ENCODE measurements at places on chromosomes 16 and 17.

DNA sequence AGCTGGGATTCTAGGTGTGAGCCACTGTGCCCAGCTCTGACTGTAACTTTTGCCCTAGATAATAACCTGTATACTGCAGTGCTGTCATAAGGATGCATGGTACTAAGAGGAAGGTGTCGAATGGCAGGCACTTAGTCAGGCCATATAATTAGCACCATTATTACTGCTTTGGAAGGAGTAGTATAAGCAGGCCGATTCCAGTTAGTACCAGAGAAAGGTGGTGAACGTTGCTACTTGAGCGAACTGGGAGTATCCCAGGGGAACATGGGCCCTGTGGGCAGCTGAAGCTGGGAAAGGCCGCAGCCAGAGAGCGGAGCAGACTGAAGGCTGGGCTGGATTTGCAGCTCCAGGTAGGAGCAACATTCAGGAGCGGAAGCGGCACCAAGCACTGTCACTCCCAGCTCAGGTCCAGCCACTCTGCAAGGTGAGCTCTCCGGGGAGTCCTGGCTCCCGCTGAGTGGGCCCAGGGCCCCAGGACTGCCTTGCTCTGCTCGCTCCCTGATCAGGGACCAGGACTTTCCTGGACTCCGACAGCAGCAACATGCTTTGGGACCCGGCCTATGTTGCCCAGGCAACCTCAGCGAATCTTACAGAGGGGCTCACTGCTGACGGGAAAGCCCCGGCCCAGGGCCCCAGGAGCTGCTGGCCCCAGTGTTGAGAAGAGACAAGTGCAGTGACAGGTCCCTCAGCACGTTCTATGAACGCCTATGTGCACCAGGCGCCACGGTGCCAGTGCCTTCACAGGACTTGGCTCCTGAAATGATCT is 28.6 kb downstream of the C16orf74 start:
- no peak for DNase-seq

GRCh38 chr17:74326506-74326905 is 480 bp downstream of the KIF19 start:
- no peak for DNase-seq

- DNase-seq, result no peak
Measured at GRCh38 chr16:59950431-59950830, 1216.3 kb upstream of the GOT2 start.

DNA sequence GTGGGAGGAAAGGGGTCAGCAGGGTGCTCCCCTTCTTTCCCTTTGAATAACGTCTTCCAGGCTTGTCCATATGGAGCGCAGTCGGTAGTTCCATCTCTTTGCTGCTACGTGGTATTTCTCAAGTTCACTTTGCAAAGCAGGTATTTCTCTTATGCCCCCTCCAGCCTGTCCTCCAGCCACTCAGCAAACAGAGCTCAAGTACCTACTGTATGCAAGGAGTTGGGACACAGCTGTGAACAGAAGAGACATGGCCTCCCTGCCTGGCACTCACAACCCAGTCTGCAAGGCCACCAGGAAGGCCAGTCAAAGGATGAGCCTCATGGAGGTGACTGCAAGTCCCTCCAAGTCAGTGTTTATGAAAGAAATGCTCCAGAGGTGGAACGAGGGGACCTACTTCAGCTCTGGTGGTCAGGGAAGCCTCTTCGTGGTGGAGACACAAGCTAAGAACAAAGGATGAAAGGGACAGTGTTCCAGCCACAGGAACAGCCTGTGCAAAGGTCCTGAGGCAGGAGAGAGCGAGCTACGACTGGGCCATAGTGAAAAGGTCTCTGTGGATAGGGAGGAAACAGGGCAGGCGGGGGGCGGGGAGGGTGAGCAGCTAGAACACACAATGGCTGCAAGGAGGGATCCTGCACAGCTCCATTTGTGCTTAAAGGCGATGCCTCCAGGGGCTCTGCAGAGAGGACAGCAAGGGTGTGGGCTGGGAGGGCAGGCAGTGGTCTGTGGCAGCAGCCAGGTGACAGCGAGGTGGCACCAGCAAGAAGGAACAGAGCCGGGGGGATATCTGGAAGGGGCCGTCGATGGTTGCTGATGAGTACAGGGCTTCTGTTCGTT is 32.6 kb downstream of the PPL start:
- DNase-seq, result no peak

All from lung (tissue), 17 donors.